Thoracic aorta endothelial cell (primary cell): ENCODE measurements at places on chromosomes 1 and 21. TPM values are rescaled to one million over a fixed set of nuclear protein-coding genes. Genes with fewer than 3 reads are reported as not detected.

The GALE gene
- total RNA-seq, result 38.2 and 45.7 TPM in 2 replicates

The RC3H1 gene
- 39.6 and 42.1 TPM in 2 replicates for total RNA-seq

The INKA2 gene
- total RNA-seq, result 4.4 and 5.0 TPM in 2 replicates

The SPRR4 gene
- not detected in 2 replicates for total RNA-seq

The DNAJC6 gene
- total RNA-seq, result 3.7 and 9.3 TPM in 2 replicates

The GORAB gene
- 12.9 and 13.0 TPM in 2 replicates for total RNA-seq

The CAMK2N1 gene
- 9.3 and 17.8 TPM in 2 replicates for total RNA-seq

The RNU1-4 gene
- under 0.01 TPM in 2 replicates for total RNA-seq

The LRRN2 gene
- not detected in 2 replicates for total RNA-seq

The KRTAP19-3 gene
- total RNA-seq, result not detected in 2 replicates

The WDR77 gene
- total RNA-seq, result 58.5 and 61.0 TPM in 2 replicates

The CR2 gene
- not detected in 2 replicates for total RNA-seq

The CCDC185 gene
- not detected in 2 replicates for total RNA-seq

The GOLT1A gene
- total RNA-seq, result not detected in 2 replicates

The SOX13 gene
- total RNA-seq, result 20.9 and 24.4 TPM in 2 replicates

The CASP9 gene
- 4.8 and 6.0 TPM in 2 replicates for total RNA-seq

The FALEC gene
- not detected in 2 replicates for total RNA-seq
